ENCODE measurements at places on chromosomes 7 and 10. TPM values are rescaled to one million over a fixed set of nuclear protein-coding genes. Genes with fewer than 3 reads are reported as not detected.

DNA sequence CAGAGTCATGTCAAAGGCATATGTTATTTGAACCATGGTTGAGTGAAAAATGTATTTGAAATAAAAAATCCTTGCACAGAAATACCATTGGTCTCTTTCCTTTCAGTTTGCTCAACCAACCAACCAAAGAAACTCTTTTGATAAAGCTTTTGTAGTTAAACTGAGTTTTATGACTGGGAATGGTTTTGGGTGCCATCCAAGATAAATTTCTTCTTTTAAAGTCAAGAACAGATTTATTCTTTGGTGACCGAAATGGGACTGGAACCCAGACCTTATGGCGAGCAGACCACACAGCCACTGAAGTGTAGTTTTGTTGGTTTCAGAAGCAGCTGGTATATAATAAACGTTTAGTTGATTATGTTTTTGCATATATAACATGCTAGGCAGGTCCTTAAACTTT lies 2.8 kb upstream of the GALNT17 start:
- H3K27ac ChIP-seq = no peak overlapping the region
- no peak for DNase-seq
- H3K4me3 ChIP-seq = no peak overlapping the region
- H3K36me3 ChIP-seq = no peaks in the 10 kb centered on the region

DNA sequence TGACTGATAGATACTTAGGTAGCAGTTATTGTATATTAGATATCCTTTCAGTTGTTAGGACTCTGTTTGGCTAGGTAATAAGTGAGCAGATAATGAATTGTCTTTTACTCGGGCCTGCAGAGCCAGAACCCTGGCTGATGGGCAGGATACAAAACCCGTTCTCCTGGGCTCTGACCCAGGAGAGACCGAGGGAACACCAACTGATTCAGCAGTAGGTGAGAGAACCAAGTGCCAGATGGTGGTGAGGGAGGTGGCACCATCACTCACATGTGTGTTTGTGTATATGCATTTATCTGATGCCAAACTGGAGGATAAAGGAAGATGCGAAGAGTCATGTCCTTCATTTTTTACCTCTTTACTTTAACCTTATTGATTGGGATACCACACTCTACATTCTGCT lies 115.7 kb upstream of the SAMD8 start:
- H3K4me3 ChIP-seq = no peak overlapping the region
- DNase-seq = no peak
- H3K27me3 ChIP-seq = no peaks in the 10 kb centered on the region
- no peak overlapping the region for H3K27ac ChIP-seq
- peaks cover 10% of the 10 kb centered on the region for H3K36me3 ChIP-seq
- H3K4me1 ChIP-seq = no peaks in the 10 kb centered on the region

GRCh38 chr7:154167807-154168206 lies 115.6 kb downstream of the DPP6 start:
- H3K4me1 ChIP-seq = no peaks in the 10 kb centered on the region
- no peak for DNase-seq
- H3K27me3 ChIP-seq = no peaks in the 10 kb centered on the region
- no peak overlapping the region for H3K27ac ChIP-seq
- no peaks in the 10 kb centered on the region for H3K36me3 ChIP-seq

DNA sequence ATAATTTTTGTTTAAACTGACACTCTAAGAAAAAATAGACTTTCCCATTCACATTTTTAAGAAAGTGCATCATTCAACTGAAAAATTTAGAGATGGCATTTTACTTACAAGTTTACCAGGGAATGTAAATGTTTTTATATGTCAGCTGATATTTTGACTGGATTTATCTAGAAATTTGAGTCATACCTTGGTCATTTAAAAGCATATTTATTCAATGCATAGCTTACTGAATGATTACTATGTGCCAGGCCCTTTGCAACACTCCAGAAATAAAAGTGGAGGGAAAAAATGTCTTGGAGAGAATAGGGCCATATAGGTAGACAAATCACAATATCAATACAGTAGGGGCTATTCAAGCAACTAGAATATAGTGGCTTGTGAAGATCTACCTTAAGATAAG lies 98.4 kb upstream of the FAM3C start:
- no peaks in the 10 kb centered on the region for H3K36me3 ChIP-seq
- H3K27me3 ChIP-seq = no peaks in the 10 kb centered on the region
- no peak overlapping the region for H3K4me3 ChIP-seq
- peak overlapping the region; percentile 46 for H3K27ac ChIP-seq
- DNase-seq = no peak

GRCh38 chr10:107230887-107231286 lies 66.4 kb upstream of the SORCS1 start:
- H3K27me3 ChIP-seq = no peaks in the 10 kb centered on the region
- no peak overlapping the region for H3K27ac ChIP-seq
- no peak overlapping the region for H3K4me3 ChIP-seq
- H3K36me3 ChIP-seq = no peaks in the 10 kb centered on the region
- no peaks in the 10 kb centered on the region for H3K4me1 ChIP-seq

GRCh38 chr7:109996927-109997326 lies 1094.0 kb upstream of the LRRN3 start:
- H3K36me3 ChIP-seq = no peaks in the 10 kb centered on the region
- H3K4me3 ChIP-seq = no peak overlapping the region
- H3K27me3 ChIP-seq = no peaks in the 10 kb centered on the region
- no peak overlapping the region for H3K27ac ChIP-seq
- no peaks in the 10 kb centered on the region for H3K4me1 ChIP-seq

DNA sequence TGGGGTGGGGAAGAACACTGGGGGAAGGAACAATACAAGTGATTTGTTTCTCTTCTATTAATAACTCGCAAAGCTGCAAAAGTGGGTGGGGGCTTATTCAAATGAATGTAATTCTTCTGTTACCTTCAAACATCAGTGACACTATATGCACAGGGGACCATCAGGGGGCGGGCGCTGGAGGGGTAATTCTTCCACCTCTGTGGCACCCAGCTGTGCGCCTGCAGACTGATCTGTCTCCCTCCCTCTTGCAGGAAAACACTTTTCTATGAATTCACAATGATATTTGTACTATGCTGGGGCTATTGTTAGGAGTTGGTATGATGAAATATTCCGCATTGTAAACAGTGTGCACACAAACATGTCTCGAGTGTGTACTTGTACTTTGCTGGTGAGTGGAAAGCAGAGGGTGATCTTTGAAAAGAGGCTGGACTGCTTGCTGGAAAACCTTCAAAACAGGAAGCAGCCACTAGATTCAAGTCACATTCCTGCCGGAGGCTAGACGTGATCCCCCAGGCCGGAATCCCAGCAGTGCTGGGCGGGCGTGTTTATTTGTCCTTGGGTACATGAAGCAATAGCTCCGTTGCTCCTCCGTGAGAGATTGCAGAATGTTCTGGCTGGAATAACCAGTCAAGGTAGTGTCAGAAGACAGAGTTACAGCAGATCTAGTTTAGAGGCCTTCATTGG lies 15.8 kb upstream of the BNIP3 start:
- no peaks in the 10 kb centered on the region for H3K27me3 ChIP-seq
- peak overlapping the region; percentile 49 for H3K4me3 ChIP-seq
- no peaks in the 10 kb centered on the region for H3K36me3 ChIP-seq
- no peaks in the 10 kb centered on the region for H3K4me1 ChIP-seq

GRCh38 chr10:118218562-118218961 lies 123.6 kb downstream of the FAM204A start:
- H3K4me1 ChIP-seq = no peaks in the 10 kb centered on the region
- H3K4me3 ChIP-seq = no peak overlapping the region
- no peak overlapping the region for H3K27ac ChIP-seq

GPRIN2 gene
- not detected for total RNA-seq

GPR26 gene
- total RNA-seq = not detected

UNCX gene
- not detected for total RNA-seq

ENTPD1 gene
- total RNA-seq = 10.6 TPM

PRLHR gene
- total RNA-seq = not detected

ADAM12 gene
- total RNA-seq = 361 TPM

STYXL1 gene
- 23.9 TPM for total RNA-seq

UNC5B gene
- total RNA-seq = 135 TPM
